Mesothelial cell of epicardium (in vitro differentiated cells): ENCODE measurements at places on chromosomes 5 and 9. TPM values are rescaled to one million over a fixed set of nuclear protein-coding genes. Genes with fewer than 3 reads are reported as not detected.

GRCh38 chr5:143057580-143057999 is 287.4 kb downstream of the ARHGAP26 start:
- no peak for DNase-seq

DNA sequence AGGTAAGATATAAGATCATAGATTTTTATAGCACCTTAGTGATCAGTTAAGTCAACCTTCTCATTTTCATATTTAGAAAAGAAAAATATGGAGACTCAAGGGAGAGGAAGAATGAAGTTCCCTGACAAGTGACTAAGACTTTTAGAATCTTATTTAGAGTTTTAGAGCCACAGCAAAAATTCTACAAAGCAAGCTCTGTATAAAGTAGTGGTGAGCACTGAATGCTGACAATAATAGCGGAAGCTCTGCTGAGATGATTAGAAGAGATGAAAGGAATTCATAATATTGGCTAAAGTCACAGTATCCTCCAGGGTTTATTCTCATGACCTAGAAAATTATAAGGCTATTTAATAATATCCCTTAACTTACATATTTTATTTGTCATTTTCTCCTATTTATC is 316.0 kb downstream of the PDE4D start:
- DNase-seq = no peak

GRCh38 chr5:94674490-94675382 is 56.3 kb downstream of the SLF1 start:
- DNase-seq = no peak

Gene C9
- not detected in 3 replicates for total RNA-seq

Gene PTGS1
- total RNA-seq = 8.0 to 9.2 TPM (median 8.2 TPM) in 3 replicates

DNA sequence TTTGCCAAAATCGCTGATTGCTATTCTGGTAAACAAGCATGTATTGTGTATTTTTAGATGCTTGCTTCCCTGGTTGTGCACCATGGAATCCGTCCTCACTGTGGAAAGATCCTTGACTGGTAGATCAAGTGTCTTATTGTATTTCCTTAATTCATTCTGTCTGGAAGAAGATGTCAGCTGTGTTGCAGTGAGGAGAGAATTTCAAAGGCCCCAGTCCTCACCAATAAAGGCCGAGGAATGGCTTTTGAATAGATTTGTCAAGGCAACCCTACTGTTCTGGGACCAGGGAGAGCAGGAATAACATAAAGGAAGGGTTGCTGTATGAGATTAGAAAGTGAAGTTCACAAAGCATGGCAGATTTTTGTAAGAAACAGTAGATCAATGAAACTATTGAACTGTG is 36.2 kb upstream of the POU5F2 start:
- no peak for DNase-seq

DNA sequence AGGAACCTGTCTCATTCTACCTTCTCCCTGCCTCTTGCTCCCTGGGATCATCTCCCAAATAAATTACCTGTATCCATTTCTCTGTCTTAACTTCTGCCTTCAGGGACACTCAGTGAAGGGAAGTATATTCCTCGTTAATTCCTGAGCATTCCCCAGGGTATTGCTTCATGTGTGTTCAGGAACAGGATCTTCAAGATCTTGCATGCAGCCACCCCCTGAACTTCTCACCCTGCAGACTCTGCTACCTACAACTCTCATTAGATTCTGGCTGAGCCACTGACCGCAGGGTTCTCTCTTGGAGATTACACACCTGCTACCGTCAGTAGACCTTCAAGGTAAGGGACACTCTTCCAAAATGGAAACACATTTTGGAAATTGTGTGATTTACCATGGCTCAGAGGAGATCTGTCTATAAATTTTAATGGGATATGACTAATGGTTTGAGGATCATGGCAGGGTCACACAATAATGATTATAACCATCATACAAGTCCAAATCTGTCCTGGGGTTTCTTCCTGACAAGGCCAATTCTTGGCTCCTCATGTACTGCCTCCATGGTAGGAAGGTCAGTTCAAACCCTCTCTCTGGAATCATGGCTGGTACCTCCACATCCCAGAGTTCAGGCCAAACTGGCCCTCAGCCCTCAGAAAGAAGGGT is 38.9 kb upstream of the UGCG start:
- no peak for DNase-seq

Gene RNF183
- total RNA-seq = 0.16 to 0.53 TPM (median 0.29 TPM) in 3 replicates

Gene COL5A1
- total RNA-seq = 549 to 605 TPM (median 596 TPM) in 3 replicates

Gene PPIC
- total RNA-seq = 44.8 to 50.0 TPM (median 44.9 TPM) in 3 replicates

- DNase-seq = peak; percentile 64
Observed at GRCh38 chr5:8184455-8185063, 315.6 kb downstream of the MTRR start.

DNA sequence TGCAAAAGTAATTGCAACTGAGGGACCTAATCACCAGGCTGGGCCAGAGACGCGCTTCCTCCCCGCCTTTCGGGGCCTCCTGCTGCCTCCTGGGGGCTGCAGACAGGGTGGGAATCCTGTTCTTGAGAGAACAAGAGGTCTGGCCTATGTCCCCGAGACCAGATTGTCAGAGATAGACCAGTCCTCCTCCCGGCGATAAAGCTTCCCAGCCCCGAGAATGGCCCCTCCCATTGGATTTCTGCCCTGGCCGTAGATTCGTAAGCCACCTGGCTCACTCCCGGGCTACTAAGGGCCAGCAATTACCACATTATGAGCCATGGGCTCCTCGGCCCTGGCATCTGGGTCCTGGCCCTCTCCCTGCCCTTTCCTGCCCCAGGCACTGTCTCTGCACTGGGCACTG is 70.4 kb downstream of the HRH2 start:
- no peak for DNase-seq

GRCh38 chr9:92971121-92971520 is 23.8 kb downstream of the FGD3 start:
- no peak for DNase-seq

DNA sequence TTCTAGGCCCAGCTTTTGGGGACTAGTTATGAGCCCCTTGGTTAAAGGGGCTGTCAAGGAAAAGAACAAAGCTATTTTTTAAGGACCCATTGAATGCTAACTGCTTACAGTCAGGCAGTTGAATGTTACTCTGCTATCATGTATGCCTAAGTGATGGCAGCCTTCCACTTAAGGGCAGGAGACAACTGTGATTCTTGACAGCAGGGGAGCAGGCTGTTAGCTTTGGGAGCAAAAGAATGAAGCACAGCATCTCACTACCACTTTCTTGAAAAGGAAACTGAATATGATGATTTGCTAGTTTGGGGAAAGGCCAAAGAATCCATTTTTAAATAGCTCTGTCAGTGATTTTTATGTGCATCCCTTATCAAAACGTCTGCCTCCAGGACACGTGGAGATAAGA is 221.6 kb downstream of the SH3GL2 start:
- DNase-seq = no peak

- no peak for DNase-seq
Observed at GRCh38 chr9:74729136-74729695, 158.5 kb downstream of the TRPM6 start.

- DNase-seq = no peak
Observed at GRCh38 chr5:157447201-157447637, 12.8 kb upstream of the NIPAL4 start.

Gene GNA14
- 0.11 to 0.22 TPM (median 0.20 TPM) in 3 replicates for total RNA-seq

- no peak for DNase-seq
Observed at GRCh38 chr9:124210697-124211096, 47.1 kb upstream of the NEK6 start.

DNA sequence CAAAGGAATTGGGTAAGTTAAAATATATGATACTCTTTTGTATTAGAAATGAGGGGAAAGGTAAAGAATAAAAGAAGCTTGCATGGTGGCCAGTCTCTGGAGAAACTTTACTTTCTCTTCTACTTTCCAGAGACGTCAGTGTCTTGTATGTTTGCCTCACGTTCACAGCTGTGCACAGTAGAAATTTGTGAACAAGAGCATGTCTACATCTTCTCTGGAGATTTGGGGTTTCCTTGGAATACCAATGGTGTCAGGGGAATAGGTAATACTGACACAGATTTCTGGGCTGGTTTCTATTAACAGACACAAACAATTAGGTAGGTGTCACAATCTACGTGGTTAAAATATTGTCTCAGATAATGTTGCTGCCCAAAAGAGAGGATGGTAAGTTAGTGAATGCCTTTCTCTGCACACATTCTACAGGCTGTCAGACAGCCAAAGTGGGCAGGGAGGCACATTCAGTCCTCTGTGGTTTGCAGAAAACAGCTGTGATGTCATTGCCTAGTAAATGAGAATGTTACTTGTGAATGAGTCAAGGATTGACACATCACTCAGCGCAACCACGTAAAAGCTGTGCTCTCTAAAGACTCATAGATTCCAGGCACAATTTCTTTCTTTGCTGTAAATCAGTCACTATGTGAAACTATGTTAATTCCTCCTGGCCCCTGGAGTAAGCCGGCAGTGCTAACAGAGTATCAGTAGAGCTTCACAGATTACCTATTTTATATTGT is 397.1 kb downstream of the MAN2A1 start:
- DNase-seq = no peak

- DNase-seq = no peak
Observed at GRCh38 chr9:122129969-122130368, 29.6 kb downstream of the NDUFA8 start.

DNA sequence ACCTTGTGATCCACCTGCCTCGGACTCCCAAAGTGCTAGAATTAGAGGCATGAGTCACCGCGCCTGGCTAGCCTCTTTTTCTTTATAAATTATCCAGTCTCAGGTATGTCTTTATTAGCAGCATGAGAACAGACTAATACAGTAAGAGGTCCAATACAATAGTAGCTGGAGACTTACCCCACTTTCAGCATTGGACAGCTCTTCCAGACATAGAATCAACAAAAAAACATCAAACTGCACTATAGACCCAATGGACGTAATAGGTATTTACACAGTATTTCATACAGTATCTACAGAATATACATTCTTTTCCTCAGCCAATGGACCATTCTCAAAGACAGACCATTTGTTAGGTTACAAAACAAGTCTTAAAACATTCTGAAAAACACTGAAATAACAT is 6.1 kb upstream of the RCL1 start:
- no peak for DNase-seq

GRCh38 chr5:157294407-157295091 is 28.6 kb downstream of the CYFIP2 start:
- DNase-seq = no peak

Gene NEUROG1
- total RNA-seq = not detected in 3 replicates

Gene INSL4
- total RNA-seq = not detected in 3 replicates

DNA sequence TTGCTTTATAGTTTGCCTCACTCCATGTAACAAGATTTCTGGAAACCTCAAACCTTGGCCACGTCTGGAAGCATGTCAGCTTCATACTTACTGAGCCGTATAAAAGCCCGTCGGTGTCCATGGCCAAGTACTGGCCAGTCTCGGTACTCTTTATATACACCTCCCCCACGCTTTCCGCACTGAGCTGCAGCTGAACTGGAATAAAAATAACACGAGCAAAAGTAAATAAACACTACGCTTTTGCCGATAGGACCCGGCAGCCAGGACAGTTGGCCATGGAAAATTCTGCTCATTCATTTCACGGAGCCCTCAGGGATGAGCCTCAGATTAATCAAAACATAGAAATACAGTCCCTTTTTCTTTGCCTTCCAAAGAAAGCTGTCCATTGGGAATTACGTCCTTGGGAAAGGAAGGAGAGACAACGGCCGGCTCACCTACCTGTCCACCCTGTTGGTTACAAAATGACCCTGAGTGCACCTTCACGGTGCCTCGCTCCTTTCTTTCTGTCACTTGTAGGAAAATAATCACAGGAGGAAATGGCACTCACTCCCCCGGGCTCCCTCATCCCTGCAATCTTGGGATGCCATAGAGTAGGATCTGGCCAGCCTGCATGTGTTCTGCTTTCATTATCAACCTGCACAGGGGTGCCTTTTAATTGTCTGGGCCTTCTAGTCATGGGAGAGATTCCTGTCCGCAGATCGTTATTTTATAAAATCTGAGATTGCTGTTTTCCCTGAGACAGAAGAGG is 85.1 kb downstream of the FGF1 start:
- no peak for DNase-seq

Gene SHC3
- total RNA-seq = 2.1 to 2.9 TPM (median 2.1 TPM) in 3 replicates

DNA sequence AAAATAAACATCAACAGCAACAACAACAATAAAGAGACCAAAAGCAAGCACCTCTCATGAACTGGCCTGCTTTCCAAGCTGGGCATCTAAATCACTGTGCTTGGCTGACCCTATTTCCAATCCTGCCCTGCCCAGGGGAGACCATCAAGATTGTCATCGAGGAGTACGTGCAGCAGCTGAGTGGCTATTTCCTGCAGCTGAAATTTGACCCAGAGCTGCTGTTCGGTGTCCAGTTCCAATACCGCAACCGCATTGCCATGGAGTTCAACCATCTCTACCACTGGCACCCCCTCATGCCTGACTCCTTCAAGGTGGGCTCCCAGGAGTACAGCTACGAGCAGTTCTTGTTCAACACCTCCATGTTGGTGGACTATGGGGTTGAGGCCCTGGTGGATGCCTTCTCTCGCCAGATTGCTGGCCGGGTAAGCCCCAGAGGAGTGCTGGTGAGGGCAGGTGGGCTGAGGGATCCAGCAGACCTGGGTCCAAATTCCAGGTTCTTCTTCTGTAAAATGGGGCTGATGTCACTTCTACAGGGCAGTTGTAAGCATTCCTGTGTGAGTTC is 15.6 kb downstream of the PTGS1 start:
- peak; percentile 5 for DNase-seq

Gene ELOVL7
- 8.6 to 9.4 TPM (median 9.2 TPM) in 3 replicates for total RNA-seq

DNA sequence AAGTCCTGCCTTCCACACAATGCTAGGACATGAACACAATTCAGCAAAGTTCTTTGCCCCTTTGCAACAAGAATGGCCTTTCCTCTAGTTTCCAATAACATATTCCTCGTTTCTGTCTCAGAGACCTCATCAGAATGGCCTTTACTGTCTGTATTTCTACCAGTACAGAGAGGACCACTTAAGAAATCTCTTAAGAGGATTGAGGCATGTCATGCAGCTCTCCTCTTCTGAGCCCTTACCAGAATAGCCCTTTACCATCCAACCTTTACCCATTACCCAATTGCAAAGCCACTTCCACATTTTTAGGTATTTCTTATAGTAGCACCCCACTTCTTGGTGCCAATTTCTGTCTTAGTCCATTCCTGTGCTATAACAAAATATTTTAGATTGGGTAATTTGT is 20.3 kb downstream of the TNPO1 start:
- DNase-seq = no peak

DNA sequence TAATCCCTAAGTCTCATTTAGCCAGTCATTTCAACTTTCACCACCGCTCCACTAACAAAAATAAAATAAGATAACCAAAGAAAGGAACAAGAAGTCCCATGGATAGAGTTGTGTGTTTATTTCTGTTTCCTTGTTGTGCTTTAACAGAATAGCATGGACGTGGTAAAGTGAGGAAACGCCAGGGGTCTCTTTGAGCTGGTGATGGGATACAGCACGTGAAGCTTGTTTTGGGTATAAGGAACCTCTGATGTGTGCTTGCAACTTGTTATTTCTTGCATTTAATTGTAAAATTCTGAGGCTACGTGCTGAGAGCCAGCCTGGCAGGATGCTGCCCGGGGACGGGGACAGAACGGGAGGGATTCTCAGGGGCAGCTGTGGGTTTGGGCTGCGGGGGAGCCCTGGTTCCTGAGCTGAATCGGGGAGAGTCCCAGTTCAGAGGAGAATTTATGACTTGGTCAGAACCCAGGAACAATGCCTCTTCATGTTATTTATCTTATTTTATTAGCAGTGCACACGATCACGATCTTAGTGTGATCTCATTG is 63.4 kb downstream of the ANKRD33B start:
- peak; percentile 46 for DNase-seq
